ENCODE measurements at places on chromosomes 6 and 20.

- no peak for DNase-seq
Measured at GRCh38 chr6:117317261-117317660, 51.9 kb downstream of the VGLL2 start.

- peak; percentile 27 for DNase-seq
Measured at GRCh38 chr6:41591859-41592502, 45.8 kb downstream of the FOXP4 start.

- no peak for DNase-seq
Measured at GRCh38 chr6:157944983-157945931, 36.4 kb upstream of the SYNJ2 start.

- DNase-seq = no peak
Measured at GRCh38 chr20:10584371-10584770, 89.4 kb downstream of the JAG1 start.

- DNase-seq = no peak
Measured at GRCh38 chr6:5814116-5814515, 192.6 kb downstream of the NRN1 start.

- no peak for DNase-seq
Measured at GRCh38 chr6:100809346-100809745, 71.8 kb downstream of the ASCC3 start.

DNA sequence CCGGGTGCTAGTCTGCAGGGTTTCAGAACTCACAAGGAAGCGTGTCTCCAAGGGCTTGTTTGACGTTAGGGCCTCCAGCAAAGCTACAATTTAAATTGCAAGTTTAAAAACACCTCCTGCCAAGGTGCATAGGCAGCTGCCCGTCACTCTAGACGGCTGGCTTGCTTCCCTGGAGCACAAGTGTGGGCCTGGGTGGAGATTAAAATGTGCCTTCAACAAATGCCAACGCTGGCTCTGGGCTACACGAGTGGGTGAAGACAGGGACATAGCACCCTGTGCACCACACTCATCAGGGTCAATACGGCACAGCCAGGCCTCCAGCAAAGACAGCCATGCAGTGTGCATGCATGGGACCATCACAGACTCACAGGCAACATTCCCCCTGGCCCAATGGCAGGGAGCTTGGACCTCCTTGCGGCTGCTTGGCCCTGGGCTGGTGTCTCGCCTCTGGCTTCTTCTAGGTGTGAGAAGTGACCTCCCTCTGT is 48.4 kb upstream of the FRMD1 start:
- no peak for DNase-seq

- no peak for DNase-seq
Measured at GRCh38 chr6:141165002-141165665, 967.6 kb upstream of the GJE1 start.

- DNase-seq = no peak
Measured at GRCh38 chr20:32642257-32643046, 31.3 kb downstream of the C20orf203 start.

DNA sequence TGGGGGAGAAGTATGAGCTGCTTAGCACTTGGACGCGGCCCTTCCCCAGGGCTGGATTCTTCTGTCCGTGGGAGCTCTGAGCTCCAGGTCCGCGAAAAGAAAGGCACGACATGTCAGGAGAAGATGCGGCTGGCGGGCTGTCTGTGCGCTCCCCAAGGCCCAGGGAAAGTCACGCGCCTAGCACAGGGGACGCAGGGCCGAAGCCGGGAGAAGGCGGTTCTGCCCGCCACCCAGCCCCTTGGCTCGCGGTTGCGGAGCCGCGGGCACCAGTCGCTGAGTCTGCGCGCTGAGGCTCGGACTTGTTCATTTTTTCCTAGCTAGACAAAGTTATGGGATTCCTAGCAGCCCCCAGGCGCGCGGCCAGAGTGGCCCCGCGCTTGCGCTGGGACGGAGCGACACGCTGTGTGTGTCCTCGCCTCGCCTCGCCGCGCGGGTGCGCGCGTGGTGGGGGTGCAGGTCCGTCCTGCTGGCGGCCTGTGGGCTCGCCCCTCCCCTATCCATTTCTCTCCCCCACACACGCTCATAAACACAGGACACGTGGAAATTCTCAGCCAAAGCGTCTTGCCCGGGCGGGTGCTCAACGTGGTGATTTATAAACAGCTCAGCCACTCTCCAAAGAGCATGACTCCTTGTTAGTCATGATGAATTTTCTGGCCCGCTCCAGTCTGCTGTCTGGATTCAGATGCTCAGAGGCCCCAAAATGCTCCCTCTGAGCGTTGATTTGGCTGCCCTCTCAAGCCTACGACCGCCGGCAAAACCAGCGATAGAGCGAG is 1.9 kb upstream of the POU3F2 start:
- DNase-seq = peak; percentile 79

GRCh38 chr6:159109391-159109790 is 59.8 kb upstream of the FNDC1 start:
- peak; percentile 15 for DNase-seq

DNA sequence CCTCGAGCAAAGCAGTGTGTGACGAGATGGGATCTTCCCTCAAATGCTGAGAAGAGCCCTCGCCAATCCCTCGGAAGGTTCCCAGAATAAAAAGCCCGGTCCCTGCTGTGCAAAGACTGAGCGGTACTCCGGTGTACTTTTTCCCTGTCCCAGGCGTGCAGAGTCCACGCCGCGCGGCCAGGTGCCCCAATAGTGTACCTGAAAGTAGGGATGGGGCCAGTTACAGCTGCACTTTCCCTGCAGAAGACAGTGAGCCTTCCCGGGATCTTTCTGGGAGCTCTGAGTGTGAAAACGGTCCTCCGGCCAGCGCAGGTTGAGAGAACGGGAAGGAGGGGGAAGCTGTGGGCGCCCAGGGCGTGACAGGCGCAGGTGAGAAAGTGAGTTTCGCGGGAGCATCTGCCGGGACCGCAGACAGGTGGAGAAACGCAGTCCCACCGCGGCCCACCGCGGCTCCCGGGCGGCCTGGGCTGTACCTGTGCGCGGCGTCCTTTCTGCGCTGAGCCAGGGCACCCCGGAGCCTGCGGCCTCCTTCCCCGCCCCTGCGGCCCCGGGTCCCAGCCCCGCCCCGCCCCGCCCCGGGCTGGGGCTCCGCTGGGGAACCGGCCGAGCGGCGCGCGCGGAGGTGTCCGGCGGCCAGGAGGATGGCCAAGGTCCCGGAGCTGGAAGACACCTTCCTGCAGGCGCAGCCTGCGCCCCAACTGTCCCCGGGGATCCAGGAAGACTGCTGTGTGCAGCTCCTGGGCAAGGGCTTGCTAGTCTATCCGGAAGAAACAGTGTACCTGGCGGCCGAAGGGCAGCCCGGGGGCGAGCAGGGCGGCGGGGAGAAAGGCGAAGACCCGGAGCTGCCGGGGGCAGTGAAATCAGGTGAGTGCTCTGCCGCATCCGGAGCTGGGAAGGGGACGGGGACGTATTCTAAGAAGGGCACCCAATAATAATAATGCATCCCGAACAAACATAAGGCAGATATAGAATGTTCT is at the start of gene RFX6:
RFX6 (plus strand) TSS at position 608 of the 977 bp plus-strand sequence; CDS start at position 642, 34 bp downstream.
- no peak for DNase-seq

- peak; percentile 40 for DNase-seq
Measured at GRCh38 chr6:75283907-75284631, 523 bp downstream of the TMEM30A start.

GRCh38 chr6:140001821-140002341 is 627.4 kb upstream of the CITED2 start:
- DNase-seq = no peak

GRCh38 chr6:3755637-3756545 is 4.4 kb upstream of the PXDC1 start:
- no peak for DNase-seq

GRCh38 chr6:71383901-71384489 is 95.4 kb downstream of the OGFRL1 start:
- no peak for DNase-seq

DNA sequence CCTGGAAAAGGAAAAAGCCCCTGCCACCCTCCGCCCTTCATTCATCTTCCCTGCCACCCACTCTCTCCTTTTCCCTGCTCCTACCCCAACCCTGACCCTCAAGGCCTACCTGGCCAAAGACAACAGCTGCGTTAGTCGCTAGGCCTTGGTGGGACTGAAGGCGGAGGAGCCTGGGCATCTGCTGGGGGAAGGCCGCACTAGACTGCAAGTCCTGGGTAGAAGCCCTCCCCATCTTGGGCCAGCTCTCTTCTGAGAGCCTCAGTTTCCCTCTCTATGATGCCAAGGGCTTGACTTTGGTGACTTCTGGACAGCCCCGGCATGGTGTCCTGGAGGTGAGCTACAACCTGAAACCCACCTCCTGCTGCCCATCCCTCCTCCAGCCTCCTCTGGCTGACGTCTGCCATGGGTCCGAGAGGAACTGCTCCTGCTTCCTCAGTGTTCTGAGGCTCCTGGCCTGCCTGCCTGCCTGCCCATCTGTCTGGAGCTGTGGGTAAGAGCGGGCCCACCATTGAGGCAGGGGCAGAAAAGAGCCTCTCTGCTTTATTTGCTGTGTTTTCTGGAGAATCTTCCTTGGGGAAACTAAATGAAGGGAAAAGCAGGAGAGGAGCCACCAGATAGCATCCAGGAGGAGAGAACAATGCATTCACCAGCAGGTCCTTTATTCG is 7.5 kb upstream of the FOXC1 start:
- DNase-seq = no peak

DNA sequence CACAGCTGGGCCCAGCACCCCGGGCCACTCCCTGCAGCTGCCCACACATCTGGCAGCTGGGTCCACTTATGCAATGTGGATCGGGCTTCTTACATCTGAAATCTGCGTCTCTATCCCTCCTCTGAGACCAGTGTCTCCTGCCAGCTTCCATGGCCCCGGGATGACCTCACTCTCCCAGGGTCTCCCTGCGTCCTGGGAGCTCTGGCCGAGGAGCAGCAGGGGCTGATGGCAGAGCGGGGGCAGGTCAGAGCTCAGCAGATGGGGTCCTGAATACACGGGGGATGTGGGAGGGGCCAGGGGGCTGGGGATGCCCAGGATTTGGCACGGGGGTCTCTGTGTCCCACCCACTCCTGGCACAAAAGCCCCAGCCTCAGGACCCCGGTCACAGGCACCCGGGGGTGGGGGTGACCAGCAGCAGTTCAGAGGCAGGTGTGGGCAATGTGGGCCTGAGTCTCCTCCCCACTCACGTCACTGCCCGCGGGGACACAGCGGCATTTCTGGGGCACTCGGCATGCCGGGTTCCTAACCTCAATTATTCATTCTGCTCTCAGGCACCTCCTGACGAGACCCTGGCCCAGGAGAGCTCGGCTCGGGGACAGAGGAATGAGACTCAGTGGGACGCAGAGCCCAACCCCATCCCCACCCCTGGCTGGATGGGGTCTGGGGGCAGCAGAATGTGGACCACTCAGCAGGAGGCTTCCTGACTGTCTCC is 16.4 kb downstream of the CHRNA4 start:
- peak; percentile 76 for DNase-seq

GRCh38 chr20:39676857-39677391 is 714.8 kb downstream of the DHX35 start:
- no peak for DNase-seq

DNA sequence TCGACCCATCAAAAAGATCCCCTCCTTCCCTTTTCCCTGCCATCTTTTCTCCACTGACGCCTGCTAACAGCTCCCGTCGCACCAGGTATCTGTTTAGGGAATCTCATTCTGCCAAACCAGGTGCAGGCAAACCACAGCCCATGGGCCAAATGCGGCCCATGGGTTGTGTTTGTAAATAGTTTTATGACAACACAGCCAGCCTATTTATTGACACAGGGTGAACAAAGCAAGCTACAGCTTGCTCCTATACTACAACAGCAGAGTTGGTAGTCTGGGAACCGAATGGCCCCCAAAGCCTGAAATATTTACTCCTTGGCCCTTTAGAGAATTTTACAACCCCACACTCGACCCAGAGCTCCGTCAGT is 16.4 kb downstream of the NFATC2 start:
- DNase-seq = no peak

- no peak for DNase-seq
Measured at GRCh38 chr6:135115411-135115810, 60.8 kb upstream of the HBS1L start.

- no peak for DNase-seq
Measured at GRCh38 chr6:39951716-39952115, 17.5 kb upstream of the MOCS1 start.

DNA sequence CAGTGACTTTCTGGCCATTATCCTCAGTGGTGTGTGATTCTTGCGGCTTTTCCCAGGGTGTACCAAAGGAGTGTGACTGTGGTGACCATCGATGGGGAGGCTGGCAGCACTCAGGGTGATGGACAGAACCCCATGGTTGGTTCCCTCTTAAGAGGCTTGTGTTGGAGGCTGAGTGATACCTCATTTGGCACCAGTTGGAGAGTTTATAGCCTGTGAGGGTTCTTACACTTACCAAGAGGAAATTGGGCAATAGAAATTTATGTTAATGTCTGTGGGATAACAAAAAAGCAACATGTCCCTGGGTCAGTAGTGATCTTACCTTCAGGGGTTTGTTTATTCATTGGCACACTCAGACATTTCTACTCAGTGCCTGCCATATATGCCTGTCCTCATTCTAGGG is 37.2 kb downstream of the DAAM2 start:
- DNase-seq = no peak

GRCh38 chr6:31978831-31979230 is 3.0 kb upstream of the C4A start:
- DNase-seq = no peak

DNA sequence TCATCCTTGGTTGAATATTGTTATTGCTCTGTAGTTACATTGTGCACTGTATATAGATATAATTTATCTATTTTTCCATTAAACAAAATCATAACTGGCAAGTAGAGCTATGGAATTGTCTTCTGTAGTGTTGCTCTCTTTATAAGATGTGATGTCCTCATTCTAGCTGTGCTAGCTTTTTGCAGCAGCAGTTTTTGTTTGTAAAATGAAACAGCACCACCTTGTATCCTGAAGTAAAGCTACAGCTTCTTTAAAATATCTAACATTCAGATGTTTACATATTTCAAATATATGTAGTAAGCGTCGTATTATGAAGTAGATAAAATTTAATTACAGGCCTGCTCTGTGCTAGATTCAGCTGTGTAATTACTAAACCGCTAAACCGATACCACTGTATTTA is 328.8 kb upstream of the MANEA start:
- no peak for DNase-seq

- DNase-seq = peak; percentile 69
Measured at GRCh38 chr6:135901774-135902524, 50.4 kb downstream of the PDE7B start.

GRCh38 chr6:105099371-105099770 is 80.4 kb downstream of the POPDC3 start:
- DNase-seq = no peak

GRCh38 chr20:57501461-57502335 is 23.2 kb downstream of the CTCFL start:
- no peak for DNase-seq

GRCh38 chr6:3575166-3575565 is 118.3 kb upstream of the SLC22A23 start:
- DNase-seq = no peak

GRCh38 chr6:37483917-37484785 is 15.5 kb downstream of the CCDC167 start:
- DNase-seq = peak; percentile 39

DNA sequence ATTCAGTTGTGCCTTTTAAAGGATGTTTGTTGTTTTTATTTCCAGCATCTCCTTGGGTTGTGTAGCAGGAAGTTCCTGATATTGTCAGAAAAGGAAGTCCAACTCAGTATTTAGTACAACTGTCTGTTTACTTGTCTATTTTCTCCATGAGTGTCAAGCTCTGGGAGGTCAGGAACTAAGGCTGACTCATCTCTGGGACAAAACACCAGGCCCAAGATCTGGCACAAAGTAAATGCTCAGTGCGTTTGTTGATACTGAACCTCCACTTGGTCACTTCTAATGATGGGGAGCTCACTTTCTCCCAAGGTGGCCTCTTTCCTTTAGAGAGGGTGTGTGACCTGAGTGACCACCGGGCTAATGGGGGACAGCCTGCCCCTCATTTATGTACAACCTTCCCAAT is 12.6 kb upstream of the PIGU start:
- DNase-seq = no peak

- no peak for DNase-seq
Measured at GRCh38 chr6:155628306-155628705, 172.7 kb upstream of the NOX3 start.
